ENCODE measurements at places on chromosomes 5 and 9.

GRCh38 chr9:115262477-115262876 is 144.5 kb upstream of the TNC start:
- DNase-seq, result no peak

DNA sequence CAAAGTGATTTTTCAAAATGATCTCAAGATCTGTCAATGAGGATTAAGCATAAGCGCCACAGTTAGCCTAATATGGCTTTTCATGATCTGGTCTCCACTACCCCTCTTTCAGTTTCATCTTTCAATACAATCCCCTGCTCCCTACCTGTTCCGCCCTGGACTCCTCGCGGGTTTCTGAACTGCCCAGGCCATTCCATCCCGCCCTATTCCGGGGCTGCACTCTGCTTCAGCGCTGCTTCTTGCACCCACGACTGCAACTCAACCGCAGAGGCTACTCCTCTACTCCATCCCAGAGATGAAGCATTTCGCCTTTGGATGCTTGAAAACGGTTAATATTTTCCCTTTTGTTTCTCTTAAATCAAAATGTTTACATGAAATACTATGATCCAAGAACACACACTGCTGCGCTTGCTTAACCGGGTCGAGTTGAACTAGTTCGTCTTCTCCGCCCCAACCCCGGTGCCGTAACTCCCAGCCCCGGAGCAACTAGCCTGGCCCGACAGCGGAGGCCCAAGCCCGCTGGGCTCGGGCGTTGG is 716 bp upstream of the OTULIN start:
- DNase-seq, result peak; percentile 38

DNA sequence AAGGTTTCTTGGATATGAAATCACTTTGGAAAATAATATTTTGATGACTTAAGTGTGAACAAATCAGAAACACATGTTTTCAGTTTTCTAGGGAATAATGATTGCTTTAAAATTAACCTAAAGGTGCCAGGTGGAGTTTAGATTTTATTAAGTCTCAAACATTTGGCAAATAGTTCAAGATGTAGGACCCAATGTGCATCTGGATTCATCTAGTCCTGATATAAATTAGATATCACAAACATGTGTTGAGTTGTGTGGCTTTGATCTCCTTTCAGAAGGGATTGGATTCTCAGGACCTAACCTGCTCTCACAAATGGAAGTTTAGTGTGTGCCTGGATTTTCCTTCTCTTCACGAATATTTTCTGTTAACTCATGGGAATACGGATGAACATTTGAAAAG is 291.4 kb upstream of the ISL1 start:
- DNase-seq, result no peak

DNA sequence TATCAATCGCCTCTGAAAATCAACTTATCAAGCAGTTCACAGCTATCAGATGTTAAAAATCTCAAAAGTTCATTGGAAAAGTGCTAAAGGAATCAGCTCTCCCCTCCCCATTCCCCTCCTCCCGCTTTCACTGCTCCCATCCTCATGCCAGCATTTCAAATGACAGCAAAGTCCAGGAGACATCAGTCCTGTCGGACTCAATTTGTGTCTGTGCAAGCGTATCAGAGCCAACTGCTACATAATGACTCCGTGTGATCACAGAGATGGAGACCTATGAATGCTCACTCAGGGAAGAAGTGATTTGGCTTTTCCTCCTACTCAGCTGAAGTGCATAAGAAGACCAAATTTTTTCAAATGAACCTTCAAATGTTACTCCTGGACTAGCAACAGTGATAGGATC is 937.2 kb upstream of the DMAC1 start:
- no peak for DNase-seq

DNA sequence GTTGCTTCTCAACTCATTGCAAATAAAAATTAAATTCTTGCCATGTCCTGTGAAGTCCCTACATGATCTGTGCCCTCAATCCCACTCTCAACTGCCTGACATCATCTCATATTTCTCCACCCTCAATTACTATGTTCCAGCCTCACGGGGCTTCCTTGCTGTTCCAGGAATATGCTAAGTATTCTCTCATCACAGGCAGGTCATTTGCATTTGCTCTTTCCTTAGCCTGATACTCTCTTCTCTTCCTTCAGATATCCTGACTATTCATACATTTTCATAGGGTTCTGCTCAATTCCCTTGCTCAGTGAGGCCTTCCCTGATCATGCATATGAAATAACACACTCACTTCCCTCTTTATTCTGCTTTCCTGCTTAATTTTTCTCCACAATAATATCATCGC is 135.1 kb upstream of the DAB2 start:
- DNase-seq, result no peak

DNA sequence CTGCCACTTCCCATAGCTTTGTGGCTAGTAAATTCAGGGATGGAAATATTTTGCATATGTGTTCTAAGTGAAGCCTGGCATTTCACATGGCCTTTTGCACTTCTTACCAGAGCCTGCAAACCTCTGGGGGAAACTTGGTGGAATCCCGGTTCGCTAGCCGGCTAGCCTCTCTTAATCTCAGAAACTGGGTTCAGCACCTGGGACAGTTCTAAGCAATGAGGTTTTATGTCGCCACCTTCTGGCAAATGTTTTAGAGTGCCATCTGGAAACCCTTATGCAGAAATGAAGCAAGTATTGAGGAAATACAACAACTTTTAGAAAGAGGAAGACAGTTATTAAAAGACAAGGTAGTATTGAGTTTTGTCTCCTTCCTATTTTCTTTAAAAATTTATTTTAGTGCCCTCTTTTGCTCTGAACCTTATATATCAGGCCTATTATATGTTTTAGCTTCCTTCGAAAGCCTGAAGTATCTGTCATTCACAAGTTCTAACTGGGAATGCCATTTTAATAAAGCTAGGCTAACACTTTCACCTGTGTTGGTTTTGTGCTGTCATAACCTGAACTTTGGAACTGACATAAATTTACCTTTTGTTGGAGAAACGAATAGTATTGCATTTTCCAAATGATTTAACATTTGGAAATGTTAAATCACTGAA is 963 bp upstream of the HTR1A start:
- DNase-seq, result peak; percentile 72
